ENCODE measurements at places on chromosomes 16 and 17.

DNA sequence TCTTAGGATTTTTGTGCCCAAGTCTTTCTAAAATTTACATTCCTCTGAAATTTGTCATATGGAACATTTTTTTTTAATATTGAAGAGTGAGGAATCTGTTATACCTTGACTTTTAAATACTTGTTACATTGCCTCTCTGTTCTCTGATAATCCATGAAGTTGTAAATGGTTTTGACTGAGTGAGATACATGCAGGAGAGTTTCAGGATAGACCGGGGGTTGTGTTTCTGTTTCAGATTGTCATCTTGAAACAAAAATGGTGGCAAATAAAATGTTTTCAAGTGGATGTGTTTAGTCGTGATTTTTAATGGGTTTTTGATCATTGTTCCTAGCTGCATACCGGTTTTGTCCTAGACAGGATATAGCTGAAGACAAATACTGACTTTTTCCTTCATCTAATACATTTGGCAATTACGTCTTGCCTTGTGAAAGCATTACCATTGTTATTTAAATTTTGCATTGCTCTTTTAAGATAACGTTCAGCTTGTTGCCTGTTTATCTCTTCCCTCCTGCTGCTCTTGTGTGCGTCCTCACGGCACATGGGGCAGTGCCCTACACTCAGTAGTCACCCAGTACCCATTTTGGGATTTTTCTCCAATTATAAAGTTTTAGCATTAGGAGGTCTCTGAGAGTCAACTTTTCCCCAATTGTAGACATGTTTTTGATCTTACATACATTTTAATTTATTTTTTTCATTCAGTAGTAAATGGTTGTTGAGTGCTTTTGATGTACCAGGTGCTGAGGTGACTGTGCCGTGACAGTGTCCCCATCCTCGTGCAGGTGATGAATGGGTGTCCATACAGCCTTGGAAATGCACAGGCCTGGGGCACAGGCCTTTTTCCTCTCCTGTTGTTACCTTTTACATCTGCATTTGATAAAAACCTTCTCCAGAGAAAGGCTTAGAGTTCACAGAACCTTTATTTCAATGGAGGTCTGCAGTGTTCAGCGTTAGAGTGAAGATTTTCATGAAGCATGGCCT lies 169.9 kb downstream of the MSI2 start:
- no peak for DNase-seq

DNA sequence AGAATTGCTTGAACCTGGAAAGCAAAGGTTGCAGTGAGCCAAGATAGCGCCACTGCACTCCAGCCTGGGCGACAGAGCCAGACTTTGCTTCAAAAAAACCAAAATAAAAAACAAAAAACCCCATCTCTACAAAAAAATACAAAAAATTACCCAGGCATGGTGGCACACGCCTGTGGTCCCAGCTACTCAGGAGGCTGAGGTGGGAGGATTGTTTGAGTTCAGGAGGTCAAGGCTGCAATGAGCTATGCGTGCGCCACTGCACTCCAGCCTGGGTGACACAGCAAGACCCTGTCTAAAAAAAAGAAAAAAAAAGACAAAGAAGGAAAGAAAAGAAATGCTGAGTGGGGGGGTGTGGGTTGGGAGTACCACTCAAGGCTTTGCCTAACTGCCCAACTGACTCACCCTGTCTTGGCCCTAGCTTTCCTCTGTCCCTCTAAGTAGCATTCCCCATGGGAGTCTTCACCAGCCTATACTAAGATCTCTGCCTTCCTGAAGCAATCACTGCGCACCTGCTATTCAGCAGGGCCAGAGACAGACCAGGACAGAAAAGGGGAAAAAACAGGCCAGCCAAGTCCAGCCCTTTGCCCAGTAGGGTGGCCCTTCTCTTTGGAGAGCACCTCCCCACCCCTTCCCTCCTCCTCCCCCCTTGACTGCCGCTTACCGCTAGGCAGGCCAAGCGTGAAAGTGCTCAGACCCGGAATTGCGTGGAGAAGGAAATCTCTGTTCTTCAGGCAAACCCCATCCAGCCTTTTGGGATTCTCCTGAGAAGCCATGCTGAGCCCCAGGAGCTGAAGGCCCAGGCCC lies 45.8 kb downstream of the RTN4RL1 start:
- DNase-seq = no peak

- no peak for DNase-seq
These were observed 3.6 kb downstream of the GRIN2C start for GRCh38 chr17:74856112-74856511.

DNA sequence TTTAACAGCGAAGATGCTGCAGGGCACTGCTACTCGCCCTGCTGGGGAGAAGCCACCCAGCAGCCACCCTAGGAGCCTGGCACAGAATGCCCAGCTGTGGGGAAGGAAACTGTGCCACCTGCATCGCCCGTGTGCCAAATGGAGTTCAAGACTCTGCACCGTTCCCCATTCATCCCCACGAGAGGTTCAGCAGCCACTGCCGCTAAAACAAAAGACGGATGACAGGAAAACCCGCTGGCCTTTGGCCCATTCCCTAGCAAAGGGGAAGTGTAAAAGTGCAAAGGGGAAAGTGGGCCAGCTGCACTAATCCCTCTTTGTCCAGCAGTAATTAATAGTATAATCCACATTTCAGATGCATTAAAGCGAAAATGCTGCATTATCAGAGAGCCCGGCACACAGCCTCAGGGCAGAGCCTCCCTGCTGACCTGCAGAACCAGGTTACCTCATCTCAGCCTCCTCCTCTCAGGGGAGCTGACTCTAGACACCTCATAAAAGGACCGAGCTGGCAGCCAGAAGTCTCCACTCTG lies 37.7 kb downstream of the ZFHX3 start:
- DNase-seq = no peak

DNA sequence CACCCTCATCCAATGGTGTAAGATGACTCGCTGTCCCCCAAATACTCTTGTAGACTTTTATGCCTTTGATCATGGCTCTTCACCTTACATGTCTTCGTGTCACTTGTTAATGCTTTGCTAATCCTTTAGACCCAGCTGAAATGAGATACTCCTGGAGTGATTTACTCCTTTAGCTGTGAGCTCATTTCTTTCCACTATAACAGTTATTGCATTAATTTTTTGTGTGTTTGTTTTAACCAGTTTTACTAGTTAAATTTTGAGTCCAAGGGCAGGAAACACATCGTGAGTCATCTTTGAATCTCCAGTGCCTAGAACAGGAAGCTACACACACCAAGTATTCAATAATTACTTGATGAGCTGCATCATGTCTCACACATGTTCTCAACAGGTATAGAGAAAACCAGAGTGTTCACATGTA lies 6.5 kb upstream of the CTCF start:
- no peak for DNase-seq

DNA sequence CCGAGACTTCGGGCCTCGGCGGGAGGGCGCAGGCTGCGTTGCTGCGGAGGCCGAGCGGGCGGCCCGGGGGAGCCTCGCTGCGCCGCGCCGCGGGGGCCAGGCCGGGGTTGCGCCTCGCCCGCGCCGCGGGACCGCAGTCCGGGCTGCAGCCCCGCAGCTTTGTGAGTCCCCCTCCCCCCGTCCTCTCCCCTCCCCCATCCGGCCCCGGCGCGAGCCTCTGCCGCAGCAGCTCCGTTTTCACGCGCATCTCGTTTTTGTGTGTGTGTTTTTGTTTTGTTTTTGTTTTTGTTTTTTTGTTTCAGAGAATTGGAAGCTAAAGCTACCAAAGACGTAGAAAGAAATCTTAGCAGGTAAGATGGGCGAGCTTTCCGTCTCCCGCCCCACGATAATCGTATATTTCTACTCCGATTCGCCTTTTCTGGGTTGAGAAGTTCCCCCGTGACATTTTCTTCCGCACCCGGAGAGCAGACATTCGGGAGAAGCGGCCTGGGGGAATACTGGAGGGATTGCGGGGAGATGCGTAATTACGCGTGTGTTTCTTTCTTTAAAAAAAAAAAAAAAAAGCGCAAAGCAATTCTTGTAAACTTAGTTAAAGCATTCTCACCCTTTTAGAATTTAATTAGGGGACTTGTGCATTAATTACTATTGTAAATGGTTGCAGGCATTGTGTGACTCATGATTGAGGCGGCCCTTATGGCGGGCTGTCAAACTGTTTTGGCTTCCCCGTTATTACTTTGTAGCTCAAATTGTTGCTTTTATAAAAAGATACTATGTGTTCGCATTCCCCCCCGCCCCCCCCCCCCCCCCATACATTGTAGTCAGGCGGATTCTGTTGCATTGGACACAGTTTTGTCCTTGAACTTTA lies 732 bp downstream of the TNRC6A start:
- DNase-seq = no peak

DNA sequence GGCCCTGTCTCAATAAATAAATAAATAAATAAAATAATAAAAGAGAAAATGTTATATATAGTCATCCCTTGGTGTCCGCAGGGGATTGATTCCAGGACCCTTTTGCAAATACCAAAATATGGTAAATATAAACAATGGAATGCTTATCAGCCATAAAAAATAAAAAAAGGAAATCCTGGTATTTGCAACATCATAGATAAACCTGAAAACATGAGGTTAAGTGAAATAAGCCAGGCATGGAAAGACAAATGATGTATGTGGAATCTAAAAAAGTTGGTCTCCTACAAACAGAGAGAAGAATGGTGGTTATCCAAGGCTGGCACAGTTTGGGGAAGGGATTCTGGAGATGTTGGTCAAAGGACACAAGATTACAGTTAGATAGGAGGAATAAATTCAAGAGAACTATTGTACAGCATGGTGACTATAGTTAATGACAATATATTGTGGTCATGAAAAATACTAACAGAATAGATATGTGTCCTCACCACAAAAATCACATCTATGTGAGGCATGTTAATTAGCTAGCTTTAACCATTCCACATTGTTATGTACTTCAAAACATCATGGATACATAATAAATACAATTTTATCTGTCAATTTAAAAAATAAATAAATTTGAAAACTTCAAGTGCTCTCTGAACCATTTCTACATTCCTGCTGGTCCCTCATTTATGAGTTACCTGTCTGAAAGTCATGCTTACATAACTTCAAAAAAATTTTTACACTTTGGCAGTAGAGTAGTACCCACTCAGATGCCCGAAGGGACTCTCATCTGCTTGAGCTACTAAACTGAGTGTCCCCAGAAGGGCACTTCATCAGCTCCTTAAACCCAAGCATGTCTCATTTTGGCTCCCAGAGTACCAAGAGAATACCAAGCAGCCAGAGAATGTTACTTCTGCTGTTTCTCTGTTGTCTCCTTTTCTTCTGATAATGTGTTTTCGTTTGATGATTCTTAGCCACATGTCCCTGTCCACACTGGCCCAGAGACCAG lies 26.6 kb downstream of the N4BP1 start:
- DNase-seq = no peak

- DNase-seq = no peak
These were observed 76.8 kb downstream of the SEC14L1 start for GRCh38 chr17:77217566-77217965.

- no peak for DNase-seq
These were observed 39.5 kb downstream of the ST3GAL2 start for GRCh38 chr16:70399381-70399780.

DNA sequence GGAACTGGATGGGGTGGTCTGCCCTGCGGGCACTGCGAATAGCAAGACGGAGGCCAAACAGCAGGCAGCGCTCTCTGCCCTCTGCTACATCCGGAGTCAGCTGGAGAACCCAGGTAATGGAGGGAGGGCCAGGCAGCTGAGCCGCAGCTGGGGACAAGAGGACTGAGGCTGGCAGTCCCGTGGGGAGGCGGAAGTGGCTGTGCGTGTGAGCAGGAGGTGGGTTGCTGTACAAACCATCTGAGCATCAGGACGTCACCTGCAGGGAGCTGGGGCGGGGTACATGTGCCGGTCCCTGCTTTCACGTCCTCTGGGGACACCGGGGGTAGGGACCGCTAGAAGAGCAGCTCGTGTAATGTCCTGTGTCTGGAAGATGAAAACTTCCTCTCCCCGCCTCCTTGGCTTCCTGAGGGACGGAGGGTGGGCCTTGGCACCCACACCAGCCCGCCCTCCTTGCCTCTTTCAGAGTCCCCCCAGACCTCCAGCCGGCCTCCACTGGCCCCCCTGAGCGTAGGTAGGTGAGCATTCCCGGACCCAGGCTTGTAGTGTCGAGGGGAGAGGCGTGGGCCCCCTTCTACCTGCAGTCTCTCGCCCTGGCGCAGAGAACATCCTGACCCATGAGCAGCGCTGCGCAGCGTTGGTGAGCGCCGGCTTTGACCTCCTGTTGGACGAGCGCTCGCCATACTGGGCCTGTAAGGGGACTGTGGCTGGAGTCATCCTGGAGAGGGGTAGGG lies 3.7 kb downstream of the ADAD2 start:
- no peak for DNase-seq

GRCh38 chr17:11485336-11486100 lies 112.8 kb upstream of the DNAH9 start:
- DNase-seq = no peak

DNA sequence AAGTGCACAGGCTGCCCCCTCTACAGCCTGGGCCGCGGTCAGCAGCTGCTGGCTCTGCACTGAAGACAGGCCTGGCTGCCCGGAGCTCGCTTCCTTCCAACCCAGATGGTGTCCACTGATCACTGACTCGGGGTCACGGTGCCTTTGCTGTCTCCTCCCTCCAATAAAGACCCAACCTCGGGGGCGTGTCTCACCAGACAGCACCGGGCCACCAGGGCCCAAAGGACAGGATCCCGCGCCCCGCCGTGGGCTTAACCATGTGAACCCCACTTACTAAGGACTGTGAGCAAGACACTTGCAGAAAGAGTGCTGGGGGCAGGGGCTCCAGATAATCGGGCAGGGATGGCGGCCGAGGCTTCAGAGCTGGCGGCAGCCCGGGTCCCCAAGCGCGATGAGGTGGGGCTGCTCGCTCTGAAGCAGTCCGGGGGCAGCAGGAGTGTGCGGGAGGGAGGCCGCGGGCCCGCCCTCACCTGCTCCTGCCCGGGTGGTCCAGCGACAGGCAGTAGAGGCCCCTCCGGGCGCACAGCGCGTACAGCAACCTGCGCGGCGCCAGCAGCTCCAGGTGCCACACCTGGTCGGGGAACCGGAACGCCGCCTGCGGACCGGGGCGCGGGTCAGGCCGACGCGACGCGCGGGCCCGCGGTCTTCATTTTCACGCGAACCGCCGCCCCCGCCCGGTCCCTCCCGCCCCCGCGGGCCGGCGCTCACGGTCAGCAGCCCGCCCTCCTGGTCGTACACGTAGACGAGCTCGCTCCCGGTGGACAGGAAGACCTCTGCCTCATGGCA lies 502 bp downstream of the FAAP100 start:
- no peak for DNase-seq

- DNase-seq = no peak
These were observed 94.3 kb downstream of the MAP2K6 start for GRCh38 chr17:69508814-69509213.

GRCh38 chr17:48575066-48575582 lies 3.0 kb downstream of the HOXB4 start:
- no peak for DNase-seq

GRCh38 chr16:56228476-56228875 lies 37.2 kb downstream of the GNAO1 start:
- no peak for DNase-seq

- DNase-seq = no peak
These were observed 124.3 kb downstream of the NPIPB5 start for GRCh38 chr16:22634954-22635353.

DNA sequence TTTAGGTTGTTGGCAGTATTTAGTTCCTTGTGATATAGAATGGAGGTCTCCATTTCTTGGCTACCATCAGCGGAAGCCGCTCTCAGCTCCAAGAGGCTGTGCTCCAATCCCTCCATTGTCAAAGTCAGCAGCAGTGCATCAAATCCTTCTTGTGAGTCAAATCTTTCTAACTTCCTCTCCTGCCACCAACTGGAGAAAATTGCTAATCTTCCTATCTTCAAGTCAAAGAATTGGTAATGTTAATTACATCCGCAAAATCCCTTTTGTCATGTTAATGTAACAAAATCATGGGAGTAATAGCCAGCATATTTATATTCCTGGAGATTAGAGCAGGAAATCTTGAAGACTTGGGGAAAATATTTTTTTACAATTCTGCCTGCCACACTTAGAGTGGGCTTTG lies 436.4 kb upstream of the DYNLRB2 start:
- no peak for DNase-seq

- DNase-seq = no peak
These were observed 119.3 kb upstream of the TOM1L1 start for GRCh38 chr17:54781389-54781788.

All from T-helper 17 cell (primary cell).